Foreskin keratinocyte (primary cell): ENCODE measurements at places on chromosomes 11 and 22. TPM values are rescaled to one million over a fixed set of nuclear protein-coding genes. Genes with fewer than 3 reads are reported as not detected.

DNA sequence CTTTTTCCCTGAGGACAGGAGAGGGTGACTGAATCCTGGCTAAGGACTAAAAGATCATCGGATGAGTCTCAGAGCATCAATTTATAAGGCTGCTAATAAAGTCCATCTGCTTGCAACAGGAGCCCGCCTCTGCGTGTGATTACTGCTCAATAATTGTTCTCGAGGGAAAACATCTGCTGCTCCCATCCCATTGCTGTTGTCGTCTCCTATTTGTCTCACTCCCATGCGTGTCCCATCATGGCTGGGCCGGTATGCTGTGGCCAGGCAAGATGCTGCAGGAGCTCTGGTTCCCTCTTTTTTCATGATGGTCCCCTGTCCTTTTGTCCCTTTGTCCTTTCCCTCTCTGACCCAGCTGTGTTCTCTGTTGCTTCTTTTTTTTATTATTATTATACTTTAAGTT lies 121.2 kb downstream of the SPATA19 start:
- no peak for DNase-seq

DNA sequence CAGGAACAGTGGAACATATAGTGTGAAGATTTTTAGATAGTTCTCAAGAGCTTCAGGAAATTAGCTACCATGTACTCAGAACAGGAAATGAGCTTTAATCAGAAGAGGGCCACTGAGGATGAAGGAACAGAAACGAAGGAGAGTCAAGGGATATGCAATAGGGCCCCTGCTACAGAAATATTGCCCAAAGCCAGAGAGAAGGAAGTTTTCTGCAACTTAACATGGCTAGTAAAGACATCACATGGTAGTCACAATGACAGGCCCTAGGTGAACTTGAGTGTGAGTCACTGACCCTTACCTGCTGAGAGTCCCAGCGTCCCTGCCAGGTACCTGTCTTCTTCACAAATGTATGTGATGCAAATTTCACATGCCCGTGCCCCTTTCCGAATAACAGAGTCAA lies 25.2 kb upstream of the CARD16 start:
- no peak for DNase-seq

DNA sequence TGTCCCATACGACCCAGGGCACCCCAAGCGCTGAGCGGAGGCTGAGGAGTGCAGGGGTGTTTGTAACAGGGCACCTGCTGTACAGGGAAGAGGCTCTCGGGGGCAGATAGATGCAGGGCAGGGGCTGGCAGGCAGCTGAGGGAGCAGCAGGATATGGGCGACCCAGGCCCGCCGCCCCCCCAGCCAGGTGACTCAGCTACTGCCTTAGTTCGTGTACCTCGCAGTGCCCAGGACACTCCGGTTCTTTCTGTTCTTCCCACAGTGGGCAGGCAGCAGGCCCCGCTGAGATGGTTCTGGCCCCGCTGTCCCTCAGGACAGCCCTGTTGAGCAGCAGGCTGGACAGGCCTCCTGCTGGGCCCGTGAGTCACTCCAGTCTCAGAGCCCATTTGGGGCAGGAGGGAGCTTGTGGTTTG lies 16.2 kb downstream of the PHLDA2 start:
- no peak for DNase-seq

DNA sequence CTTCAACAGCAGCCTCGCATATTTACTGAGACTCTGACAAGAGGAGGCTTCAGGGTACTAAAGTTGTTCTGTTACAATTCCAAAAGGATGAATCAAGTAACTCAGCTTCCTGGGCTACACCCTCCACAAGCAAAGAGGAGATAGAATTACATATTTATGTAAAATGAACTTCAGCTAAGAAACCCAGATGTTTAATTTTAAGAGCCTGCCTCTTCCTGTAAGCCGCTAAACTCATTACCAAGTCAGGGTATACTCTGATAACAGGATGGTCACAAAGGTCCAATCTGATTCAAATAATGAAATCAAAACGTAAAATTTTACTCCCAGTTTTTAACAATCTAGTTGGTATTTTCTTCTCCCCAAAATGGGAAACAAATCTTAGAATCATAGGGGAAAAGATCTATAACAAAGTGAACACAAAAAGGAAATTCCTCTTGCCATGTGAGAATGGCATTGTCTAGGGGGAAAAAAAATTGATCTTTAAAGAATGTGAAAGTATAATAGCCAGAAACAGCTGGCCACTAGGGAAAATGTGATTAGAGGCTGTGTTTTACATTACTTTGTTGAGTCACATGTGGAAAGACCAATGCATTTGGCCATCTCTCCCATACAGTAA lies 30.9 kb downstream of the CHEK2 start:
- DNase-seq = peak; percentile 82

GRCh38 chr11:11718511-11718910 lies 96.7 kb upstream of the GALNT18 start:
- DNase-seq = no peak

DNA sequence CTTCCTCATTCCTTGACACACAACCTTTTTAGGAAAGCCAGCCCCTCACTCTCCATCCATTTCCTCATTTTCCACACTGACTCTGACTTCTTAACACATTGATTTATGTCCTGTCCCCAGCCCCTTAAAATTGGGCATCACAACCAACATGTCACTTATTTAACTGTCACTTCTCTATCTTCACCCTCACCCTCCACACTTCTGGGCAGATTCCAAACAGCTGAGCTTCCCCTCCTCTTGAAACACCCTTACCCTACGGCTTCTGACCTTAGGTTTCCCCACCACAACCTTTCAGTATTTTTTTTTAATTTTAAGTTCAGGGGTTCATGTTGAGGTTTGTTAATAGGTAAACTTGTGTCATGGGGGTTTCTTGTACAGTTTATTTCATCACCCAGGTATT lies 696.3 kb downstream of the DLG2 start:
- no peak for DNase-seq

DNA sequence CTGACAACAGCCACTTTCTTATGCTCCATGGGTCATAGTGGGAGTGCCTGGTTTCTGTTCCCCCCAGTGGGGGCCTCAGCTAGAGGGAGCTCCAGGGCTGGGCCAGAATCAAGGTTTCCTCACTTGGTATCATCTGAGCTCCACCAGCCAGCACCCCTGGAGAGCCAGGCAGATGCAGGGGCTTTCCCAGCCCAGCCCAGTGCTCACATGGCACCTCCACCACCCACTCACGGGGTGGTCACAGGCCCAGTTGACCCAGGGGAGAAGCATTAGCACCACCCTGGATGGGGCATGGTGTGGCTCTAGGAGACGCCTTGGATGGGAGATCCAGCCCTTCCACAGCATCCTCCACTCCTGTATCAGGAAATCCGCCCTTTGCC lies 24.1 kb upstream of the WNT7B start:
- DNase-seq = no peak

DNA sequence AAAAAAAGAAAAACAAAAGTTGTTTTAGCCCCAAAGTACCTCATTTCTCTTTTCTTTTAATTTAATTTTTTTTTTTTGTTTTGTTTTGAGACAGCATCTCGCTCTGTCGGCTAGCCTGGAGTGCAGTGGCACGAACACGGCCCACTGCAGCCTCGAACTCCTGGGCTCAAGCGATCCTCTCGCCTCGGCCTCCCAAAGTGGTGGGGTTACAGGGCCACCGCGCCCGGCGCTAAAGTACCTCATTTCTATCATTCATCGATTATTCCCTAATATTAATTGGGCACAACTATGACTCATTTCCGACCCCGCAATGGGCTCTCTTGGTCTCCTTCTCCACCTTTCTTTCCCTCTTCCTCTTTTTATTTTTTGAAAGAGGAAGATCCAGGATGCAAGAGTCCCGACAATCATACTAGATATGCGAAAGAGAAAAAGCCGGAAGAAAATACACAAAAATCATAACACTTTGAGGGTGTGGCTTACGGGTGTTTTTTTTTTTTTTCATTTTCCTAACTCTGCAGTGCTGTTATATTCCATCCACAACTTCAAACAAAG lies 475 bp upstream of the AIP start:
- DNase-seq = no peak

DNA sequence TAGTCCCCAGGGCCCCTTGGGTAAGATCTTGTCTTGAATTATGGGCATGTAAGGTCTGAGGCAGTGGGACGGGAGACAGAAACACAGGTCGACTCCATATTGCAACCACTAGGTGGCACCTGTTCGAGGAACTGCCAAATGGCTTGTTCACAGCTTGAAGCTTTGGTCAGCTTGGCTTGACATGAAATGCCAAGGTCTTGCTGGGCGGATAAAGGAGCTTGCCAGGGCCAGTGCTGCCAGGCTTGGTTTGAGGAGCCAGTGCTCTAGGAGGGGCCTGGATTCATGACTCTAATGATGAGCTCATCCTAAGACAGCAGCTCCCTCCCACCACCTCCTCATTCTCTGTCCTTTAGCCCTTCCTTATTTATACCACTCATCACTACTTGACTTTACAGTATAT lies 11.9 kb upstream of the NRIP3 start:
- DNase-seq = no peak

MYRF gene
- 0.11 and 0.12 TPM in 2 replicates for polyA plus RNA-seq

- no peak for DNase-seq
Measured at GRCh38 chr11:107271425-107271824, 186.2 kb downstream of the CWF19L2 start.

- DNase-seq = no peak
Measured at GRCh38 chr11:128695539-128696221, 1.8 kb downstream of the FLI1 start.

GRCh38 chr22:39384750-39385480 lies 14.7 kb upstream of the TAB1 start:
- no peak for DNase-seq

GRCh38 chr11:120024586-120024985 lies 113.3 kb downstream of the TRIM29 start:
- no peak for DNase-seq

- no peak for DNase-seq
Measured at GRCh38 chr11:64998690-64999431, 2.1 kb upstream of the BATF2 start.

- no peak for DNase-seq
Measured at GRCh38 chr11:46850829-46851380, 4.8 kb upstream of the CKAP5 start.

DNA sequence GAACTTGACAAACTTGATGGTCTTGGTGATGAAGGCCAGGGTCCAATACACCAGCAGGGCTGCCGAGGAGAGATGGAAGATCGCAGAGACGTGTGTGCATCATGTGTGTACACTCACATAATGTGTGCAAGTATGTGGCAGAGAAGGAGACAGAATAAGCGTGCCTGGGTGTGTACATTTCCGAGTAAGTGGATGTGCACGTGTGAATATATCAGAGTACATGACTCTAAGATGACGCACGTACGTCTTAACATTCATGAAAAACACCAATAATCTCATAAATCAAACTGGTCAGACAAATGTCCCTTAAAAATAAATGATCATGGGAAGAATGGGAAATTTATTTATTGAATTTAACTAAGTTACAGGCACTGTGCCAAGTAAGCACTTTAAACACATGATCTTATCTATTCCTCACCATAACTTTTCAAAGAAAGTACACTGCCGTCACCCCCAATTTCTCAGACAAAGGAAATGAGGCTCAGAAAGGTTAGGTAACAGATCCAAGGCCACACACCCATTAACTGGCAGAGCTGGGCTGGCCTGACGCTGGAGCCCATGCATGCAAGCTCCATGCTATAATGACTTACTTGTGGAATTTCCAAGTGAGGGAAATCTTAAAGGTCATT lies 13.0 kb downstream of the ABCC8 start:
- no peak for DNase-seq

DNA sequence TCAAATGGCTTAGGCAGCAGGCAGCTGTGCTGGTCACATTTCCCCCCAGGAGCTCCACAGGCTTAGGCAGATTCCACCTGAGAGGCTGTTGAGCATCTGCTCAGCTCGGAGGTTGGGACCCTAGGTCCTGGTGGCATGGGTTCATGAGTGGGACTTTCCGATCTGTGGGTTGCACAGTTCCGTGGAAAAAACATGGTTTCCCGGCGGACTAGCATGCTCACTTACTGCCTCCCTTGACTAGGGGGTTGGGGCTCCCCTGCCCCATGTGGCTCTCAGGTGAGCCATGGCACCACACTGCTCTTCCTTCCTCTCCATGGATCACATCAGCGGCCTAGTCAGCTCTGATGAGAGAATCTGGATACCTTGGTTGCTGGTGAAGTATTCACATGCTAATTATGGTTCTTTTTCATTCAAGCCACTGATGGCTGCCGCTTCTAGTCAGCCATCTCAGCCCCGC lies 685.1 kb downstream of the METTL15 start:
- no peak for DNase-seq

DNA sequence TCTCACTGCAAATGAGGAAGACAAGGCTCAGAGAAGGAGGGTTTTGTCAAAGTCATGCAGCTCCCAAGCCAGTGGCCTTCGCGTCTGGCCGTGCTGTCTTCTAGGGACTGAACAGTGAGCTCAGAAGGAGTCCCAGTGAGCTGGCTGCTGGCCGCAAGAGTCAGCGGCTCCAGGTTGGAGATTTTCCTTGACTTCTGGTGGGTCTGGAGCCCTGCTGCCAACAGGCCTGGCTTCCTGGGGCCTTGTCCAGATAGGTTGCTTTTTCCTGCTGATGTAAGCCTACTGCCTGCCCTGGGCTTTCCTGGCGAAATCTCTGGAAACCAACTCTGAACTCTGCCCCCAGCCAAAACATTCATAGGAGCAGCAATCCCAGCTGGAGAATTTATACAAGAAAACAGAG lies 272.7 kb upstream of the CADM1 start:
- DNase-seq = no peak

SLC3A2 gene
- 511 and 680 TPM in 2 replicates for polyA plus RNA-seq

DNA sequence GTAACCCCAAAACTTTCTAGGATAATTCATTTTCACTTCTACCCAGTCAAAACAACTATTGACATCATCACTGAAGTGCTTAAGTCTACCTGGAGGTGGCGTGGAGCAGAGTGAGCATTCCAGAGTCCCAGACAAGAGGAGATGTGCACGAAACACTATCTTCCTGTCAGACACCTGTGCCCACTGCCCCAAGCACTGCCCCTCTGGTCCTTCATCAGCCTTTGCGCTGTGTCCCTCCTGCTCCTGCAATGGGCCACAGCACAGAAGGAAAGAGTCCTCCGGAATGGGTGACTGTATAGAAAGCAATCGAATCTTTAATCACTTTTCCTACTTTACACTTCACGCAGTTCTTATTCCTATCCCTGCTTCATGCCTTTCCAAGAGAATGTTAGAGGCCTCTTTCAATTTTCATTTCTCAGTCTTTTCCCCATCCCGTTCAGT lies 512 bp upstream of the GRIA4 start:
- peak; percentile 10 for DNase-seq

DNA sequence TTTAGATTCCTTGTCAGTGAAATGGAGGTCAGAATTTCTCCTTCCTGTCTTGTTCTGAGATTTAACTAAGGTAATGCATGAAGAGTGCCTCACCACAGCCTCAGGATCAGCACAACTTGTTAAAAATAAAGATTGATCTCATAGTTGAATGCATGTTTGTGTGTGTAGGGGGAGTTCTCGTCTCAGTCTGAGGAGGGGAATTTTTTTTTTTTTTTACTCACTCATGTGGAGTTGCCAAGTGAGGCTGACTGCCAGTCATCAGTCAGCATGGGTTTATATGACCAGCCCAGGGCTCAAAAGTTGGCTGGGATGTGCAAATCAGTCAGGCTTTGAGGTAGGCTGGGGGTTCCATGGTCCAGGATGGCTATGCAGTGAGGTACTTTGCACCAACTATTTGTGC lies 113.2 kb downstream of the FANCF start:
- DNase-seq = no peak

- DNase-seq = peak; percentile 32
Measured at GRCh38 chr11:121024989-121025388, 1.1 kb downstream of the TBCEL start.

CHORDC1 gene
- polyA plus RNA-seq = 22.7 and 31.9 TPM in 2 replicates

GRCh38 chr11:67265633-67266448 lies 432 bp upstream of the GRK2 start:
- DNase-seq = no peak

- no peak for DNase-seq
Measured at GRCh38 chr11:33787076-33787475, 12.8 kb upstream of the FBXO3 start.

- DNase-seq = no peak
Measured at GRCh38 chr11:104433751-104434150, 269.8 kb upstream of the PDGFD start.
